ENCODE measurements at places on chromosomes 6 and 20.

GRCh38 chr6:128964233-128964755 is 81.4 kb downstream of the LAMA2 start:
- DNase-seq = no peak

- DNase-seq = no peak
Measured at GRCh38 chr6:30060606-30061091, 416 bp upstream of the POLR1H start.

DNA sequence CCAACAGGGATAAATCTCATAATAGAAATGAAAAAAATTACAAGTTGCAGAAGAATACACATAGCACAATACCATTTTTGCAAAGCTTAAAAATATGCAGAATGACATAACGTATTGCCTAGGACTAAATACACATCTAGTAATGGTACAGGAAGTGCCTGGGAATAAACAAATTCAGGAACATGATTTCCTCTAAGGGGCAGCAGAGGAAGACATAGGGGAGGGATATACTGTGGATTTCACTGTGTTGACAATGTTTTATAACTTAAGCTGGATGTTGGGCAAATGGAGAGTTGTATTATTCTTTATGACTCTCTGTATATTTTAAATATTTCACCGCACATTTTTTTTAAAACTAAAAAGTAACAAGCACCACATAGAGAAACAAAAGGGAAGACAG is 5.6 kb upstream of the GLO1 start:
- DNase-seq = no peak

DNA sequence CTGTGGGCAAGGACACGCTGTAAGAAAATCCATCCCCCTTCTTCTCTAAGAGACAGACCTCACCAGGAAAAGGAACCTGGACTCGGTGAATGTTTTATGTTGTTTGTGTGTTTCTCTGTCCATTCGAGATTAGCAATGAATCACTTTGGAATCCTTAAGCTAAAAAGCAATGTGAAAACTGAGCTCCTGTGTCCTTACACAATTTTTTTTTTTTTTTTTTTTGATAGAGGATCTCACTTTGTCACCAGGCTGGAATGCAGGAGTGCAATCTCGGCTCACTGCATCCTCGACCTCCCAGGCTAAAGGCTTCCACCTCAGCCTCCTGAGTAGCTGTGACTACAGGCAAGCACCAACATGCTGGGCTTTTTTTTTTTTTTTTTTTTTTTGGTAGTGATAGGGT is 32.1 kb downstream of the BFSP1 start:
- no peak for DNase-seq

DNA sequence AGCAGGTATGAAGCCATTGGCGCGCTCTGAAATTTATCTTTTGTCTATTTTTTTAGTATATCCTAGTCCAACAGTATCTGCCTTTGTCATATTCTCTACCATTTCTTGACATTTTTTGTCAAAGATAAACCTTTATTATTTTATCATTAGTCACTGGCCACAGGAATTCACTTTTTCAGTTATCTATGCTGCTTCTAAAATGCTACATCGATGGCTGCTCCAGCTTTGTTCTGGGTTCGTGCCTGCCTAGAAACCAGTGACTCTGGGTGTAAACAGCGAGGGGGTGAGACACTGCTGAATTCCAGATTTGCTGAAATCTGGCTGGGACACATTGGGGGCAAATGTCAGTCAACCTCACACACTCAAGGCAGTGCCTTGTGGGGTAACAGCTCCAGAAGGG is 193.4 kb downstream of the CDC5L start:
- no peak for DNase-seq

DNA sequence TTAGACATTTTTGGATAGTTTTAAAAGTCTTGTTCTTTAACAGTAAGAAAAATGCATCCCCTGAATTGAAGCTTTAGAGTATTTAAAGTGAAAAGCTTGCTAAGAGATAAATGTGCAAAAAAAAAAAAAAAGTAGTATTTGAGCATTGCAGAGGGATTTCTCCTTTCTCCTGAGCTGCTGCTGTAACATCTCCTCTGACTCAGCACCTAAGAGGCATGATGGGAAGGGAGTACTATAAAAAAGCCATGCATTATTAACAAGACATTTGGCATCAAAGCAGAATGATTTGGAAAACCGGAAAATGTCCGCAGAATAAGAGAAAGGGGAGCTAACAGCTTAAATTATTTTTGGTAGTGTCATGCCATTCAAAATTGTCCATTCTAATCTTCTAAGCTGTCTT is 27.9 kb downstream of the B4GALT5 start:
- DNase-seq = no peak

DNA sequence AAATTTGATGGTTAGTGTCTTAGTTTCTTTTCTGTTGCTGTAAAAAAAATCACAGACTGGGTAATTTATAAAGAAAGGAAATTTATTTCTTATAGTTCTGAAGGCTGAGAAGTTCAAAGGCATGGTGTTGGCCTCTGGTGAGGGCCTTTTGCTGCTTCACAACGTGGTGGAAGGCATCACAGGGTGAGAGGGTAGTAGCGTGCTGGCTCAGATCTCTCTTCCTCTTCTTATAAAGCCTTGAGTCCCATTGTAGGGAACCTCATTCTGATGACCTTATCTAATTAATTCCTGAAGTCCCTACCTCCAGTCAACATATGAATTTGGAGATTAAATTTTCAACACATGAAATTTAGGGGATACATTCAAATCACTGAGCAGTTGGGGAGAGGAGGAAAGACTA is 62.0 kb downstream of the ARID1B start:
- DNase-seq = no peak

DNA sequence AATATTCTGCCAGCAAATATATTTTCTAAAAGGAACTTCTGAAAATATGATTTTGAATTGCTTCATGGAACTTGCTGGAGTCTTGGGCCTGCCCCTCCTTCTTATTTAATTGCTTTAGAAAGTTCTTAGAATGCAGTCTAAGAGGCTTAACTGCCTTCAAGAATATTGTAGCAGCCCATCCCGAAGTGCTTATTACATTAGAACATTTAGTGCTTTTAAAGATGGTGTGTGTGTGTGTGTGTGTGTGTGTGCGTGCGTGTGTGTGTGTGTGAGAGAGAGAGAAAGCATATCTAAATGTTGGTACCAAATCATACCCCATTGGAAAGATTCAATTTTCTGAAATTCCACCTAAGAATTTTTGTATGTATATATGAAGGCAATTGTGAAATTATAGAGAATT is 193.5 kb downstream of the SLC24A3 start:
- no peak for DNase-seq

DNA sequence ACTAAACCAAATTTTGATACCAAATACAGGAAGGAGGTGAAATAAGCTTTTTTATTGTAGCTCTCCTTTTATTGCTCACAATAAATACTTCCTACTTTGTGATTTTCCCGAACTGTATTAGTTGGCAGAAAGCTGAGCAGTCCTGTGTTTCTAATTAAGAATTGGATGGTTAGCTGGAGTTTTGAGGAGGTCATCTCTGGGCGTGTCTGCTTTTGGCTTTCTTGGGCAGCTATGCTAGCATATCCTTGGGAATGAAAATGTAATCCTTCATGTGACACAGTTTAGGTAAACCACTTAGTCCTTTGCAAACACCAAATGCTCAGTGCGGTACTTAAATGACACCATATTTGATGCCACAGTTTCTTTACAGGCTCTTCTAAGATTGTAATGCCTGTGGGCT is 67.5 kb downstream of the MTHFD1L start:
- DNase-seq = no peak

GRCh38 chr6:113447088-113447831 is 409.9 kb upstream of the MARCKS start:
- no peak for DNase-seq

DNA sequence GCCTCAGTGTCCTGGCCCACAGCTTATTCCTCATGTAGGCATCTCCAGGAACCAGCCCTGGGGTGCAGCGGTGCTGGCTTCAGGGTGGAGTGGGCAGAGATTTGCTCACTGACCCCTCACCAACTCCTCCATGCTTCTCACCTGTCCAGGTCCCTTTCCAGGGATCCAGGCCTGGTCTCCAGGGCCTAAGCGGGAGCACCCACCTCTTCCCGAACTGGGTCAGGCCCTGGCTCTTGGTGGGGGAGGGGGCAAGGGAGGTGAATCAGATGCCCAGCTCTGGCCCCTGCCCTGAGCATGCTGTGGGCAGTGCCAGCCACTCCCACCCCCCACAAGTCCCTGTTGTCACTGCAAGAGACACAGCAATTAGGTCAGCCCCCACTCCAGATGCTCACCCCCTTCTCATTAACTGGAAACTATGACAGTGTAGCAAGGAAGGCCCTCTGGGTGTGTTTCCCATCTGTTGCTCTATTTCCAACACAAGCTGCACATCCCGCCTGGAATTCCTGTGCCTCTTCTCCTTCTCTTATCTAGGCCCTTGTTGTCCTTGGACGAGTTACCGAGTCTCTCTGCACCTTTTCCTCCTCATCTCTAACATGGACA is 37.0 kb downstream of the MDFI start:
- DNase-seq = no peak

DNA sequence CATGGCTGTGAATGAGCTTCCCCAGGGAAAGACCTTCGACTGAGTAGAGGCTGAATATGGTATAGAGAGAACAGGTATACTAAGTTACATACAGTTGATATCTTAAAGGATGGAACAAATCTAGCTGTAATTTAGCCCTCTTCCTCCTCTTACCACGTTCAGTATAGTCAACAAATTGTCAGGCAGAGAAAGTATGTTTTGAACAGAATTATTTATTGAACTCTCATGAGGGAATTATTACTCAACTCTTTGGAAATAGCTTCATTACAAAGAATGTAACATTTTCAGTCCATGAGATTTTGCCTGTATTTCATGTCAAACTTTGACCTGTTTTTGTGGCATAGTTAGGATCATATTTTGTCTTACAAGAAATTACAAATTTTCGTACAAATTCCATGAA is 63.0 kb downstream of the SH3BGRL2 start:
- DNase-seq = no peak

DNA sequence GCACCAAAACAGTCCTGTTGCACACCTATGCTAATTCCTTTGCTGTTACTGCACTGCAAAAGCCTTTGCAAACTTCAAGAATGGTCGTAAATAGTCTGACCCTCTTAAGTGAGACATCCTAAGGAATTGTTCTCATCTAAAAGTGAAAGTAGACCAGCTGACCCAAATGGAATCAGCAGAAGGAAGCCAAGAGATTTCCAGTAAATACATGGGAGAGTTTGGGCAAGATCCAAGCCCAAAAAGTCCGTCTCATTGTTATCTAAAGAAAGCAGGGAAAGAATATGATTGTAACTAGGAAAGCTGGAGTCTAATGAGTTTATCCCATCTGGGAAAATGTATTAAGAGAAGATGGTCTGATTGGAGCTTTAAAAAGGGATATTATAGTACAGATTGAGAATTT is 43.0 kb upstream of the HIVEP1 start:
- DNase-seq = no peak

DNA sequence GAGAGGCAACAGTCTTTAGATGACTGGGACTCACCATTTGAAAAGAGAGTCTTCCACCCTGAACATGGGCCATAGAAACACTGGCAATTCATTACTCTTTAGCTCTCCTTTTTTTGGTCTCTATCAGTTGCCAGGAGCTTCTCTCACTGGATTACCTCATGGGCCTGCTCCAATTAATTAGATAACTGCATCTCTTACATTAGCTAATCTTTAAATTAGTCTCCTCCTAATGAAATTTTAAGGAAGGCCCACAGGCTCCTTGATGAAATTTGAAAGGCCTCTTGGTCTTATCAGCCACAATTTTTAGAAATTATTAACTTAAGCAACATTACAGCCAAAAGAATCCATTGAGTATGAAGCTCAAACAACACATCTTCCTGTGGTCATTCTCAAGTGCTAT is 184.4 kb downstream of the UNC5CL start:
- no peak for DNase-seq

GRCh38 chr6:46440641-46441040 is 50.6 kb downstream of the RCAN2 start:
- DNase-seq = no peak

- no peak for DNase-seq
Measured at GRCh38 chr20:37881601-37882343, 21.2 kb upstream of the VSTM2L start.

- no peak for DNase-seq
Measured at GRCh38 chr6:90938122-90938521, 351.2 kb upstream of the MAP3K7 start.

DNA sequence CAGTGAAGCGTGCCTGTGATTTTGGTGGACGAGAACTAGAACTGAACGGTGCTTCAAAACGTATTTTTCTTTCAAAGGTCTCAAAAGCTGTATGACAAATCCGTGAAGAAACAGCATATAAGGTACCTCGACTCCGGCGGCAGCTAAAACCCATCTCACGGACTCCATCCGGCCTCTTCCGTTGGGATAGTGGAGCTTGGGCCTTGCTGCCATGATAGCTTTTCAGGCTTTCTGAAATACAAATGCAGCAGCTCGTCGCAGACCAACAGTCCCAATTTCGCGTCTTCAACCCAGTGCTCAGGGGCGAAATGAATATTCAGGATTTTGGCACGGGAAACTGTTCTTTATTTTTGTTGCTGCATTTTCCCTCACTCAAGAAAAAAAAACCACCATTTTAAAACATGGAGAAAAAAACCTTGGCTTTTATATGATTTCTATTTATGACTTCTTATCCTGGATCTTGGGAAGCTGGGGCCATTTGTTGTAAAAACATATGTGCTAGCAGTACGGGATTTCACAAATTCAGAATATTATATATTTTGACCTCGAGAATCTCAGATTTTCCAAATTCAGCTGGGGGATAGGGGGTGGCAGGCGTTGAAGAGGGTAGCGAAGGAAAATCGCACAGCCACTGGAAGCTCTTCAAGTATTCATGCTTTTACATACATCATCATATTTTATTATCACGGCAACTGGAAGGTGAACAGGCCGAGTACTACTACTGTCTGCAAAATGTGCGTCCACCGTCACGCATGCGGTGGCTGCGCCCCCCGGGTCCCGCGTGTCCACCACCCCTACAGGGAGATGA is 849 bp downstream of the GSTA4 start:
- DNase-seq = no peak

DNA sequence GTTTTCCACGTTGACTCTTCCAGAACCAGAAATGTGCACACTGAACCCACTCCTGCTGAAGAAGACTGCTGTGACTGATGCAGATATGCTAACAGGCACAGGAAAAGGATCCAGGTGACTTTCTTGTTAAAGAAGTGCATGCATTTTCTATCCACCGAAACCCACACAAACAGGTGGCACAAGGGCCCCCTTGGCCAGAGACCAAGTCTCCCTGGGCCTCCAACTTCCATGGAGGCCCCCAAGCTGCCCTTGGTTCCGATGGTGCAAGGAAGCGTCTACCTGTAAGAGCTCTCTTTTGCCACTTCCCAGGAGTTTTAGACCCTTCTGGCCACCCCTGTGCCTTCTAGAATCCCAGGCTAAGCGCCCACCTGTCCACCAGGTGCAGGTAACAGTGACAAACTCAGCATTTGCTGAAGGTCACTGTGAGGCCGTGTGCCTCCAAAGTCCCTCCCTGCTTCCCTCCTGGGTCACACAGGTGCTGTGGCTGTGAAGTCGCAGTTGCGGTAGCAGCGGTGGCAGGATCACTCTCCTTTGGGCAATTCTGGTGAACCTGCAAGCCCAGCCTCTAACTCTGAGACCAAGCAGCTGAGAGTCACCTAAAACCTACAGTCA is 134.8 kb downstream of the PXDC1 start:
- no peak for DNase-seq

- DNase-seq = no peak
Measured at GRCh38 chr6:131890091-131890490, 61.1 kb downstream of the CCN2 start.

- no peak for DNase-seq
Measured at GRCh38 chr20:60729135-60729900, 522.7 kb upstream of the CDH4 start.
